ENCODE measurements at places on chromosomes 2 and 18.

- DNase-seq, result peak; percentile 97
Measured at GRCh38 chr2:180203972-180204371, 196.9 kb upstream of the CWC22 start.

- peak; percentile 60 for DNase-seq
Measured at GRCh38 chr2:203909261-203909967, 27.1 kb upstream of the ICOS start.

DNA sequence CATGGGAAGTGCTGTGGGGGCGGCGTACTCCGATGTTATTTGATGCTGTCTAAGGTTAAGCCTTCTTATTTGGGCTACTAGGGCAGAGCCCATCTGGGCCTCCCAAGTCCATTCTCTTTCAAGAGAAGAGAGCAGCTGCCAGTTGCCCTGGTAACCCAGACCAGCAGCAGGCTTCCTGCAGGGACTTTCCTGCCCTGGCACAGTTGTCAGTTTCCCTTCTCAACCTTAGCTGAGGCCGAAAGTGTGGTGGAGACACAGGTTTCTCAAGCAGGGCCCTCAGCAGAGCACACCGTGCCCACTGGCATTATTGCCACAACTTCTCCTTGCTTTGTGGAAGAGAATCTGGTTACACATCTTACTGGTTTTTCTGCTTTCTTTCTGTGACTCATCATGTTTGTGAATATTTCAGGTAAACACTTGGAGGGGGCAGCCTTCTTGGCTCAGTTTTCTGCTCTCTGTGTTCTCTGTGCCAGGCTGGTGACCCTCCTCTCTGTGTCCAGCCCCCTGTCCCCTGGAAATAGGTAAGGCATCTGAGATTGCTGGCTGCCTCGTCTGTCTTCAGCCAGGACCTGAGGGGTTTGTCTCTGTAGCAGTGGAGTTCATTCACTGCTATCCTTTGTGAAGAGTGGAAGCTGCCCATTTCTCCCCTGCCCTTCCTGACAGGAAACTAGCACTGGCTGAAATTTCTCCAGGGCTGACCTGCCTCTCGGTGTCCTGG is 111.0 kb downstream of the B3GNT2 start:
- peak; percentile 62 for DNase-seq

DNA sequence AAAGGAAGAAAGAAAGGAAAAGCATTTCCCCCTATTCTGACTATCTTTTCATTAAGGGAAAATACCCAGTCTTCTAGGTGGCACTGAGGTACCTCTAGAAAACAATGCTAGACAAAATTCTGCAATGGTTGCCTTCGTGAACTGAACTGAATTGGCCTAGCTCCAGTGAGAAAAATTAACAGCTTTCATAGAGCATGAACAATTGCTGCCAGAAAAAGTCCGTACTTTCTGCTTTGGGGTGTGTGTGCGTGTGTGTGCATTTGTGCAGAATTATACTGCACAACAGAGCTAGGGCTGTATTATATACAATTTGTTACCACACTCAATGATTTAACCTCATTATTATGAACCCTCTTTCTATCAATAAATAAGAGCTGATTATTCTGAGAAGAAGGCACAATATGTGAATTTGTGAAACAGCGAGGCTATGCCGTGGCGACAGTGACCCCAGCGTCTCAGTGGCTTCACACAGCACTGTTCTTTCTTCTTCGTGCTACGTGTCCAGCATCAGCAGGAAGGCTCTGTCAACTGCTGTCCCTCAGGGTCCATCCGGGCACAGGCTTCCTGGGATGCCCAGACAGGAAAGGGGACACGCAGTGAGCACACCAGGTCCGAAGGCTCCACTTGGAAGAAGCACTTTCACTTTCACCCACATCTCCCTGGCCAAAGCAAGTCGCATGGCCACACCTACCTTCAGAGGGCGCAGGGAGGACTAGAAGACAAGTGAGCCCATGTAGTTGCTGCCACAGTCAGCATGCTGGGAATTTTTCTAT is 47.5 kb downstream of the PTGR3 start:
- DNase-seq, result peak; percentile 12

GRCh38 chr2:235265348-235265965 is 228.4 kb upstream of the AGAP1 start:
- no peak for DNase-seq

DNA sequence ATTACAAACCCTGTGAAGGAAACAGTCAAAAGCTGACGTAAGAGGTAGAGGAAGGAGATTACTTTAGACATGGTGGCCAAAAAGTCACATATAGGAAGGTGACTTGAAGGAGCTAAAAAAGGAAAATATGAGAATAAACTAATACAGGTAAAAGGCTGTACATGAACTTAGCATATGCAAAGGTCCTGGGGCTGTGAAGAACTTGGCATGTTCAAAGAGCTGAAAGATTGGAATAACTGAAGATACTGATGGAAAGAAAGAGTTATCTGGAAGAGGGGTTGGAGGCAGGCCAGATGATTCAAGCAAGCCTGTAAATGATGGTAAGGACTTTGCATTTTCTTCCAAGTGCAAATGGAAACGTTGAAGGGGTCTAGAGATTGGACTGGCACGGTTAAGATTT is 13.2 kb downstream of the IL36A start:
- DNase-seq, result no peak

- DNase-seq, result peak; percentile 47
Measured at GRCh38 chr18:12769644-12770440, 67.0 kb downstream of the PSMG2 start.
